Stimulated activated CD4-positive, alpha-beta T cell treated with anti-CD3 and anti-CD28 coated beads, Interleukin-1b, Interleukin-23, amount 100 ng/mL, for 1 hour (primary cell): ENCODE measurements at places on chromosomes 16 and 17.

DNA sequence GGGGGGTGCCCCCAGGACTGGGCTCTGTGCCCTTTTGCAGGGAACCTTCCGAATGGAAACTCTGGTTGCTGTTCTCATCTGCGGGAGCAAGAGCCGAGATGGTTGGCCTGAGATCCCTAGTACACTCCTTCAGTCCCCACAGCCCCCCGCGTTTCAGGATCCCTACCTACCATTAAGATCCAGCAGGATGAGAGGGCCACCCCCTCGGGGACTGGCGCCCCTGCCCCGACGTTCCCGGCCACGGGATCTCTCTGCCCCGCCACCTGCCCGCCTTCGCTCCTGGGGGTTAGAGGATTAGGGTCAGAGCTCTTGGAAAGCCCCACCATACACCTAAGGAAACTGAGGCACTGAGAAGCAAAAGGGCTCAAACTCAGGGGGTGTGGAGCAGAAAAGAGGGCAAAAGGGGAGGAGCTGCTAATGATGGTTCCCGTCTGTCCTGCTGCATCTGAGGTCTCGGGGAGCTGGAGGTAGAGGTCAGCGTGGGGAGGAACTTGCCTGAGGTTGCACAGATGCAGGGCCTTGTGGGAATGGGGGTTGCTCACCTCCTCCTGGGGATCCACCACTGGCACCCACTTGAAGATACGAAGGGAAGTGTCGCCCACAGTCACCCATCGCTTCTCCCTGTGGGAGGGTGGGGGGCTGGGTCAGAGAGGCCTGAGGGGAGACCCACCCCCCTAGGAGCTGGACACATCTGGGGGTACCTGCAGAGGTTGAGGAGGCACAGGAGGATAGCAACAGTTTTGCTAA lies 1.0 kb downstream of the BCL7C start:
- no peak for DNase-seq

- DNase-seq: no peak
These were observed 18.4 kb downstream of the MIEF2 start for GRCh38 chr17:18278867-18279266.

- DNase-seq: no peak
These were observed 87.3 kb downstream of the MAP2K6 start for GRCh38 chr17:69501591-69502468.

- no peak for DNase-seq
These were observed 8.3 kb upstream of the CHD3 start for GRCh38 chr17:7880076-7880868.
